ENCODE measurements at places on chromosomes 13 and 19.

GRCh38 chr13:110630566-110631119 lies 15.3 kb downstream of the NAXD start:
- ATAC-seq: no peak
- H3K27ac ChIP-seq: no peak overlapping the region
- H3K4me3 ChIP-seq: no peak overlapping the region
- H3K36me3 ChIP-seq: peaks cover 58% of the 10 kb centered on the region

GRCh38 chr13:110450941-110451730 lies 110.4 kb downstream of the RAB20 start:
- H3K4me3 ChIP-seq: no peak overlapping the region
- H3K36me3 ChIP-seq: no peaks in the 10 kb centered on the region
- ATAC-seq: no peak

DNA sequence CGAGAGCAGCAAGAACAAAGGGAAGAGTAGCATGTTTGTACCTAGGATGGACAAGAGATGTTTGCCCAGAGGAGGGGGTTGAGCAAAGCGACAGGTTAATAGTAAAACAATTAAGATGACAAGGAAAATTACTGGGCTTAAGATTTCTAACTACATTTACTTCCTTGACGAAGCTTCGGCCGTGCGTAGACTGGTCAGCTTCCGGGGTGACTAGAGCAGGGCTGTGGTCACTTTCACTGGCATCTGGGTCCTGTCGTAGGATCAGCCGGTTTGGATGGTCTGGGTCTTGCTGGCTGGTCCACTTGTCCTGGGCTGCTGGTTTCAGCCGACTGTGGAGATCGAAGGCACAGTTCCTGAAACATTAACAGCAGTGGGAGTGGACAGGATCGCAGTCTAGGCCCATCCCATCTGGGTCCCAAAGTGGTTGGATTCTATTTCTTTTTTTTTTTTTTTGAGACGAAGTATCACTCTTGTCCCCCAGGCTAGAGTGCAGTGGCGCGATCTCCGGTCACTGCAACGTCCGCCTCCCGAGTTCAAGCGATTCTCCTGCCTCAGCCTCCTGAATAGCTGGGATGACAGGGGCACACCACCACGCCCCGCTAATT lies 5.0 kb upstream of the BSG start:
- no peaks in the 10 kb centered on the region for H3K36me3 ChIP-seq
- H3K4me3 ChIP-seq: no peak overlapping the region
- no peak for ATAC-seq
- H3K27me3 ChIP-seq: no peaks in the 10 kb centered on the region
- peaks cover 9% of the 10 kb centered on the region for H3K4me1 ChIP-seq

DNA sequence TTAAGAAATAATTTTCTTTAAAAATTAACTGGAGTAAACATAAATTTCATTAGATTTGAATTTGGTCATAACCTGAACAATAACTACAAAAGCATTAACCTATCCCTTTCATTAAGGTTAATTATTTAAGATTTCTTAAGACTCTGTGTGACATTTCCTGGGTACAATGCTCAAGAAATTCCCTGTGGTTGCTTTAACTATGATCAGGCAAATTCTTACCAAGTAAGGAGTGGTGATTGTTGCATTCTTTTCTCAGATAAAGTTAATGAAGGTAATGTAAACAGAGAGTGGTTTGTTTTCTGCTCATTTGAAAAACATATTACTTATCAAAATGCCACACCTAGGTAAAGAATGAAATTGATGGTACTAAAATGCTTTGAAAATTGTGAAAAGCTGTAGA lies 114.8 kb upstream of the MIR17HG start:
- no peaks in the 10 kb centered on the region for H3K4me1 ChIP-seq
- no peak overlapping the region for H3K4me3 ChIP-seq
- no peak overlapping the region for H3K27ac ChIP-seq
- no peak for ATAC-seq

GRCh38 chr13:48731957-48732569 lies 78.3 kb downstream of the CYSLTR2 start:
- no peaks in the 10 kb centered on the region for H3K36me3 ChIP-seq
- H3K27ac ChIP-seq: no peak overlapping the region
- peaks cover 30% of the 10 kb centered on the region for H3K27me3 ChIP-seq
- H3K4me1 ChIP-seq: peaks cover 6% of the 10 kb centered on the region
- H3K4me3 ChIP-seq: no peak overlapping the region

- H3K36me3 ChIP-seq: no peaks in the 10 kb centered on the region
- H3K27ac ChIP-seq: no peak overlapping the region
- H3K4me1 ChIP-seq: no peaks in the 10 kb centered on the region
- no peak for ATAC-seq
These were observed 978.3 kb downstream of the UQCRFS1 start for GRCh38 chr19:28234637-28235036.

DNA sequence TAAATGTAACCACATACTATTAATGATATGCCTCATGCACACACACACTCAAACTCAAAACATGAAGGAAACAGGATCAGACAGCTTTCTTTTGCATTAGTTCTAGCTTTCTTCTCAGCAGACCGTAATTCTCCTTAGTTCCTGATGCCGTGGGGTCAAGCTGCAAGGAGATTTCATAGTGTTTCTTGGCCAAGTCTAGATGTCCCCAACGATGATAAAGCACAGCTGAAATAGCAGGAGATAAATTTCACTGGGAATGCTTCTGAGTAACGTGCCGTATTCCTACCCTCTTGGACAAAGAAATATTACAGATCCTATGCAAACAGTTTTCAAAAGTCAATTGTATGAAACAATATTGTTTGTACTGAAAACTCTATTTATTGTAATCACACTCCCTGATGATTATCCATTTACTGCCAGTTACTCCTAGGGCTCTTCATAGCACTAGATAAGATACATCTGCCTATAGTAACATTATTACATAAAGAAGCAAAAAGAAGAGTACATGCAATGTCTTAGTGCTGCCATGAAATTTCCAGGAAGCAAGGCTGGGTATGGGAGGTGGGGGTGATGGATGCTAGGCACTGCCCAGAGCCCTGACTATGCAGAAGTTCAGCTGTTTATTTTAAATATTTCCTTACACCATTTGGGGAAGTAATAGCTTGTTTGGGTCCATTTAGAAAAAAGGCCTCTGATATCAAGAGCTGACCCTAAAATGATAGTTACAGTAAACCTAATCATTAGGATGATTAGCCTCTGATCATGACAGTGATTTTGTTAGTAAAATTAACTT lies 16.5 kb upstream of the GGACT start:
- peaks cover 31% of the 10 kb centered on the region for H3K36me3 ChIP-seq
- no peak overlapping the region for H3K4me3 ChIP-seq
- no peak for ATAC-seq
- no peaks in the 10 kb centered on the region for H3K27me3 ChIP-seq
- H3K27ac ChIP-seq: no peak overlapping the region

- no peak overlapping the region for H3K27ac ChIP-seq
- peaks cover 31% of the 10 kb centered on the region for H3K27me3 ChIP-seq
- H3K4me1 ChIP-seq: peaks cover 36% of the 10 kb centered on the region
- no peak overlapping the region for H3K4me3 ChIP-seq
- ATAC-seq: no peak
- H3K36me3 ChIP-seq: no peaks in the 10 kb centered on the region
These were observed 7.8 kb downstream of the GRIN2D start for GRCh38 chr19:48401287-48401686.

DNA sequence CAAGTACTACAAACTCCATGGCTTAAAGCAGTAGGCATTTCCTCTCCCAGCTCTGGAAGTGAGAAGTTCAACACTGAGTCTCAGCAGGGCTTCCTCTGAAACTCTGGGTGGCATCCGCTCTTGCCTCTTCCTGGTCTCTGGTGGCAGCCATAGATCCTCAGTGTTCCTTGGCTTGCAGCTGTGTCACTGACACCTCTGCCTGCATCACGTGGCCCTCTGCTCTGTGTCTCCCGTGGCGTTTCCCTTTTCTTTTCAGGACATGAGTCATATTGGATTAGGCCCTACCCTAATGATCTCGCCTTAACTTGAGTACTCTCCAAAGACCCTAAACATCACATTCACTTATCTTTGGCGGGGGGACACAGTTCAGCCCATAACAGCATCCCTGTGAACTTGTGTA lies 466.7 kb downstream of the MYO16 start:
- no peak overlapping the region for H3K27ac ChIP-seq
- no peaks in the 10 kb centered on the region for H3K36me3 ChIP-seq
- no peaks in the 10 kb centered on the region for H3K27me3 ChIP-seq
- H3K4me1 ChIP-seq: no peaks in the 10 kb centered on the region

- H3K27me3 ChIP-seq: peaks cover 12% of the 10 kb centered on the region
- no peaks in the 10 kb centered on the region for H3K4me1 ChIP-seq
- no peak overlapping the region for H3K27ac ChIP-seq
These were observed 48.8 kb downstream of the IRS2 start for GRCh38 chr13:109737606-109738005.

- H3K4me1 ChIP-seq: peaks cover 23% of the 10 kb centered on the region
- ATAC-seq: no peak
- no peaks in the 10 kb centered on the region for H3K27me3 ChIP-seq
- H3K4me3 ChIP-seq: peak overlapping the region; percentile 58
These were observed 9.7 kb upstream of the ZNF709 start for GRCh38 chr19:12494260-12494860.

DNA sequence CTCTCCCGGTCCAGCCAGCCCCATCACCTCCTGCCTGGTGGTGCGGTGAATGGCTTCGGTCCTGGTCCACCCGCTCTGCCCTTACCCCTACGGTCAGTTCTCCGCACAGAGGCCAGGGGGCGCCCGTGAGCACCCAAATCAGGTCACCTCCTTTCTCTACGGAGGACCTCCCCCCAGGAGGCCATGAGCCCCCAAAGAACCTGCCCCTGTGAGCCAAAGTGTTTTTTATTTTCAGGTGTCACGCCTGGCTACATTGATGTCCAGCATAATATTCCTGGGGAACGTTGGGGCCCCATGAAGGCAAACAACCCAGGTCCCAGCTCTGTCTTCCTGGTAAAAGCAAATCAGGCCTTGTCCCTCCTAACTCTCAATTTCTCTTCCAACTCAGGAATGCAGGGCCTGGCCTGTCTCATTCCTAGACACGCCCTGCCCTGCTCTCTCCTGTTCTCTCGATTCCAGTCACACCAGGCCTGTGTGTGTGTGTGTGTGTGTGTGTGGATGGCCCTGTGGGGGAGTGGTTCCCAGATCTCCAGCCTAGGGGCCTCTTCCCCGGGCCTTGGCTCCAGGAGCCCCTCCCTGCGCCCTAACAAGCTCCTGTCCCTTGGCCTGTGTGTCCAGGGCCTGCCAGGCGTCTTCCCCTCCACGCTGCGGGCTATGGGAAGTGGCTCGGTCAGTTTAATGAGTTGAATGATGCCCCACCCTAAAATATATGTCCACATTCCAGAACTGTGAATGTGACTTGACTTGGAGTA lies 9.7 kb upstream of the GIPC1 start:
- ATAC-seq: peak; percentile 74
- H3K27ac ChIP-seq: no peak overlapping the region
- H3K4me3 ChIP-seq: no peak overlapping the region

- no peak overlapping the region for H3K4me3 ChIP-seq
- ATAC-seq: no peak
- H3K27me3 ChIP-seq: peaks cover 39% of the 10 kb centered on the region
- H3K36me3 ChIP-seq: peaks cover 6% of the 10 kb centered on the region
These were observed 35.2 kb downstream of the FAM216B start for GRCh38 chr13:42816538-42816937.

Measured in stimulated activated memory B cell treated with anti-CD40 and anti-IgM and Interleukin-4, amounts not matched to agents 10 μg/mL and 1 μg/mL and 100 μg/mL, for 72 hours (primary cell).